ENCODE measurements at places on chromosomes 2 and 18. TPM values are rescaled to one million over a fixed set of nuclear protein-coding genes. Genes with fewer than 3 reads are reported as not detected.

ACTG2 gene
- total RNA-seq: not detected

GPR35 gene
- 6.8 TPM for total RNA-seq

ATP6V1C2 gene
- not detected for total RNA-seq

CD28 gene
- 203 TPM for total RNA-seq

TEKT4 gene
- total RNA-seq: not detected

SCTR gene
- not detected for total RNA-seq

HAAO gene
- 0.44 TPM for total RNA-seq

ANKRD30BL gene
- total RNA-seq: not detected

IL1F10 gene
- not detected for total RNA-seq

SNED1 gene
- 85.2 TPM for total RNA-seq

TTC21B gene
- total RNA-seq: 30.4 TPM

PPIG gene
- 79.2 TPM for total RNA-seq

GALNT14 gene
- total RNA-seq: 0.32 TPM

B3GNT7 gene
- total RNA-seq: not detected

OSBPL1A gene
- total RNA-seq: 3.5 TPM

APCDD1 gene
- not detected for total RNA-seq

BCL2 gene
- total RNA-seq: 42.7 TPM

ANKRD44 gene
- total RNA-seq: 229 TPM

LCT gene
- 0.06 TPM for total RNA-seq

TRIB2 gene
- total RNA-seq: 123 TPM

GCG gene
- not detected for total RNA-seq

UGT1A4 gene
- not detected for total RNA-seq

CIB4 gene
- not detected for total RNA-seq

DSEL gene
- total RNA-seq: 1.2 TPM

DYNAP gene
- total RNA-seq: not detected

BUB1 gene
- 1.7 TPM for total RNA-seq

NEDD4L gene
- total RNA-seq: 2.8 TPM

C2orf66 gene
- total RNA-seq: not detected

IL36G gene
- total RNA-seq: not detected

SPHKAP gene
- not detected for total RNA-seq

GNAL gene
- total RNA-seq: 0.26 TPM

ZSWIM2 gene
- not detected for total RNA-seq

RAB6D gene
- not detected for total RNA-seq

PLCD4 gene
- 0.26 TPM for total RNA-seq

FER1L5 gene
- total RNA-seq: not detected

AQP12B gene
- not detected for total RNA-seq

SH2D6 gene
- 1.5 TPM for total RNA-seq

SCN7A gene
- total RNA-seq: not detected

USP14 gene
- 42.6 TPM for total RNA-seq

MFF gene
- 58.0 TPM for total RNA-seq

RNU2-63P gene
- not detected for total RNA-seq

TMEM17 gene
- total RNA-seq: not detected

ALLC gene
- not detected for total RNA-seq

CD207 gene
- not detected for total RNA-seq

MYOM1 gene
- total RNA-seq: 4.2 TPM

ABHD1 gene
- total RNA-seq: 2.1 TPM

PXDN gene
- not detected for total RNA-seq

ADRA2B gene
- total RNA-seq: not detected

SPDYA gene
- total RNA-seq: 4.9 TPM

RNF152 gene
- 0.06 TPM for total RNA-seq

UPP2 gene
- not detected for total RNA-seq

POTEJ gene
- total RNA-seq: not detected
